Left colon (tissue), 2 donors: ENCODE measurements at places on chromosomes 7 and 10.
A peak's percentile ranks its signal among the peaks of the same experiment; 100 is the strongest.

- DNase-seq, result no peak
Measured at GRCh38 chr7:96100737-96101136, 221.2 kb downstream of the SLC25A13 start.

DNA sequence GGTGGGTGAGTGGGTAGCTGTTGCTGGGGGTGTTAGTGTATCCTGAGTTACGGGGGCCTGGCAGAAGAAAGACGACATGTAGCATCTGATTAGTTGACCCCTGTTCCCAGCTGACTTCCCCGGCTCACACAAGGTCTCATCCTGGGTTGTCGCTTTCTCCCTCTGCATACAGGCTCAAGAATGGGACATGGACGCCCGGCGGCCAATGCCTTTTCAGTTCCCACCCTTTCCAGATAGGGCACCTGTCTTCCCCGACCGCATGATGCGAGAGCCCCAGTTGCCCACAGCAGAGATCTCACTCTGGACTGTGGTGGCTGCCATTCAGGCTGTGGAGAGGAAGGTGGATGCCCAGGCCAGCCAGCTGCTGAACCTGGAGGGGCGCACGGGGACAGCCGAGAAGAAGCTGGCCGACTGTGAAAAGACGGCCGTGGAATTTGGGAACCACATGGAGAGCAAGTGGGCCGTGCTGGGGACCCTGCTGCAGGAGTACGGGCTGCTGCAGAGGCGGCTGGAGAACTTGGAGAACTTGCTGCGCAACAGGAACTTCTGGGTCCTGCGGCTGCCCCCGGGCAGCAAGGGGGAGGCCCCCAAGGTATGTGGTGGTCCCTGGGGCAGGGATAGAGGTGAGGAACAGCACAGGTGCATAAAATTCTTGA lies 2.9 kb downstream of the ZNF282 start:
- DNase-seq, result no peak

GRCh38 chr10:45420453-45421192 lies 46.6 kb downstream of the ALOX5 start:
- peak; percentile 86 for DNase-seq

GRCh38 chr10:792792-793100 lies 103.3 kb upstream of the DIP2C start:
- DNase-seq, result no peak

DNA sequence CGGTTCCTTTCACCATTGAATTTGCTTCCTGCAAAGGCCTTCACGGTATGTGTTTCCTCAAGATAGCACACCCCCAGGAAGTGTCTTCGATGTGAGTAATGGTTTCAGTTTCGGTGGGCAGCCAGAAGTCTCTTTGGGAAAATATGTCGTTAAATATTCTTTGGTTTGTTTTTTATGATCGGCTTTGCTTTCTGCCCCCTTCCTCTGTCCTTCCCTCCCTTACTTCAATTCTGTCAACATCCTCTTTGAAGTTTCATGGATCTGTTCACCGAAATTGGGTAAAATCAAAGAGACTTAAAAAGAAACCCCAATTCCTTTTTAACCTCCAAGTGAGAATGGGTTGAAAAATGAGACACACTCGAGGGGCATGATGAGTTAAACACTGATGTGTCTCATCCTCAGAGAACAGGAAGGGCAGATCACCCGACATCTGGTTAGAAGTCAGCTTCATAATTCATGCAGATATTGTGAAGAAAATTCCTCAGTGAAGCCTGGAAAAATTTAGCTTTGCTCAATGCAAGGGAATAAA lies 170.8 kb upstream of the HABP2 start:
- DNase-seq, result no peak

- no peak for DNase-seq
Measured at GRCh38 chr7:112233048-112233697, 26.7 kb downstream of the ZNF277 start.

GRCh38 chr10:65128277-65128676 lies 1607.1 kb downstream of the REEP3 start:
- DNase-seq, result no peak

GRCh38 chr10:30059209-30060107 lies at the start of gene JCAD:
Gene JCAD, minus strand, starts transcription at chr10:30059586. Its CDS starts 11,774 bp downstream, at chr10:30047812.
- DNase-seq, result peak; percentile 51

GRCh38 chr10:22268503-22268902 lies 47.7 kb upstream of the COMMD3 start:
- DNase-seq, result no peak

GRCh38 chr7:31116615-31117014 lies 64.5 kb downstream of the ADCYAP1R1 start:
- DNase-seq, result no peak

- DNase-seq, result no peak
Measured at GRCh38 chr10:34196058-34196433, 619.0 kb downstream of the PARD3 start.

- DNase-seq, result no peak
Measured at GRCh38 chr10:130263289-130263688, 127.1 kb downstream of the GLRX3 start.

GRCh38 chr7:73615886-73616285 lies 8.4 kb downstream of the MLXIPL start:
- DNase-seq, result no peak

GRCh38 chr10:63537536-63537935 lies 16.3 kb downstream of the REEP3 start:
- DNase-seq, result no peak

DNA sequence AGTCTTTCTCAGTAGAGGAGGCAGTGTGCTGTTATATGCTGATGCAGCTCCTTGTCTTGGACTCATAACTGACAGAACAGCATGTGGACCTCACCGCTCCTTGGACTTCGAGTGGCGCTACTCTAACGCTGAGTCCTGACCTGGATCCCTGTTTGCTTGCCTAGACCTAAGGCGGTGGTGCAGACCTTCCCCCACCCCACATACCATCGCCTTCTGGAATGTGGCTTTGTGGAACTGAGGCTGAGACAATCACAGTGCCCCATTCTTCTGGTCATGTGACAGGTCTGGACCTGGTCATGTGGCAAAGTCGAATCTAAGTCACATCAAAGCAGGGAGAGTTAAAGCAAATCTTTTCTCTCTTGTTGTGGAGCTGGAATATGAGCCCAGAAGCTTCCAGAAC lies 190.7 kb upstream of the MKI67 start:
- DNase-seq, result no peak

DNA sequence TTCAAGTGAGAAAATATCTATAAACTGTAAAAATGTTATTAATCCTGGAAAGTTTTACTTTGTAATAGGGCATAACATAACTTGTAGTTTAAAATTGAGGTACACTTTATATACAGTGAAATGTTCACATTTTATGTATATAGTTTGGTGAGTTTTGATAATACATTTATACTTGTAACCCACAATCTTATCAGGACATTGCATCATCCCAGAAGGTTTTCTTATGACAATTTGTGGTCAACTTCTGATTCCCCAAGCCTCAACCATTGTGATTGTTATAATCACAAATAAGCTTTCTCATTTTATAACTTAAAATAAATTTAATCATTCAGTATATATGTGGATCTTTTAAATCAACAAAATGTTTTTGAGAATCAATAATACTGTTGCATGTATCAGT lies 151.1 kb downstream of the TFPI2 start:
- no peak for DNase-seq

GRCh38 chr10:71220689-71221540 lies 8.5 kb downstream of the UNC5B start:
- DNase-seq, result no peak

DNA sequence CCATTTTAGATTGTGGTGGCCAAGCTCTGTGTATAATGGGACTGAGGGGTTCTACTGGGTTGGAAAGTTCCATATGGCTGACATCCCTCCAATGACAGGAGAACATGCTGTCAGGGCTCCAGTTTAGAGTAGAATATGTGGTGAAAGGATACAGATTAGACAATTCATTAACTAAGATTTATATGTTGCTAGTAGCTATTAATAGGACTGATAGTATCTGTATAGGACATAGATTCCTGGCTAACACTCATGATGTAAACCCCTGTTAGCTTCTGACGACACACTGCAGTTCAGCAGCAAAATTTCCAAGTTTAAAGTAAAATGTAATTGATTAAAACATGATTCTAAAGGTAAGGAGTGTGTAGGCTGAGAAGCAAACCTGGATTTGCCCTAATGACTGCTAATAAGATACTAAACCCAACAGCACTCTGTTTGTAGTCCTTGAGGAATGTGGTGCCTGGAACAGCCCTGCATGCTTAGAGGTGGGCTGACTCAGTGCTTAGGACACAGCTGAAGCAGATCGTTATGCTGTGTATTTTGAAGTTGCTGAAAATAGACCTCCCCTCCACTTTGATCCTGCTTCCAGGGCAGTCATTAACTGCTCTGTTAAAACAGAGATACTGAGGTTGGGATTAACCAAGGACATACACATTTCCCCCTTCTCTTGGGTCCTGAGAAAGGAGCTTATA lies 1129.6 kb downstream of the SORCS3 start:
- DNase-seq, result no peak

DNA sequence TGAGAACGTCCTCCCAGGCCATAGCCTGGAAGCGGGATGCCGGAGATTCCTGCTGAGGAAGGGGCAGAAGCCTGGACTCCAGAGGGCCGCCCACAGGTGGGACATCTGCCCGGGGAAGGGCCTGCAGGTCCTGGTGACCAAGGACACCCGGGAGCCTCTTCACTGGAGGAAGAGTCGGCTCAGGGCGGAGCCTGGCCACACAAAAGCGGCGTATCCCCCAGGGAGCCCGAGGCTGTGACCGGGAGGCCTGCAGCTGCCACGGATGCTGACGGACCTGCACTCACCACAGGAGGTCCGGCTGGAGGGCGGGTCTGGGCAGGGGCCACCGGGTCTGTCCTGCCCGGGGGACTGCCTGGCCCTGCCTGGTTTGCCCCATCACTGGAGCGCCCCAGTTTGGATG lies 15.5 kb upstream of the ADGRA1 start:
- DNase-seq, result no peak

- DNase-seq, result no peak
Measured at GRCh38 chr7:137354396-137354795, 10.9 kb upstream of the PTN start.

GRCh38 chr10:34650156-34650555 lies 164.9 kb downstream of the PARD3 start:
- no peak for DNase-seq

- no peak for DNase-seq
Measured at GRCh38 chr10:45614869-45615268, 57.7 kb downstream of the ZFAND4 start.

DNA sequence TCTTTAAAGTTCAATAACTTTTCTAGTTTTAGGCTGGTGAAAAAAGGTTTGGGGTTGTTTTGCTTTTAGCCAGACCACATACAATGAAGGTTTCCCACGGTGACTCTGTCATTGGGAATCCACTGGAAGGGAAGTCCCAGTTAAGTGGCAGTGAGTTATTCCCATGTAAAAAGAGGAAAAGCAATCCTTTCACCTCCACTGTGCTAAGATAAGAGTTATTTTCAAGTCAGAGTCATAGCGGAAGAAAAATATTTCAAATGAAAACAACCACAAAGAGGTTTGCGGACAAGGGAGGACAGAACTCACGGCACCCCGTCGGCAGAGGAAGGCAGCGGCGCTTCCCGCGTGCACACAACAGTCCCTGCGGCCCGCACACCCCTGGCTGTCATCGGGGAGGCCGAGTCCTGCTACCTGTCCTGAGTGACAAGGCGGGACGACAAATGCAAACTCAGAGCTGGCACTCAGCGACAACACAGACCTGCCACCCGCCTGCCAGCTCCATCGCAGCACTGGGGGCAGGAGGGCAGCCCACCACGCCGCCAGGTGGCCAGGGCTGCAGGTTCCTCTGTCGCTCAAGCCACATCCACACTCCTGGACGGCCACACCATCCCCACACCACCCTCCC lies 9.3 kb upstream of the PAPOLB start:
- DNase-seq, result no peak

GRCh38 chr10:5442990-5443370 lies 30.6 kb downstream of the NET1 start:
- DNase-seq, result no peak

GRCh38 chr7:125154930-125155329 lies 225.3 kb upstream of the POT1 start:
- DNase-seq, result no peak

DNA sequence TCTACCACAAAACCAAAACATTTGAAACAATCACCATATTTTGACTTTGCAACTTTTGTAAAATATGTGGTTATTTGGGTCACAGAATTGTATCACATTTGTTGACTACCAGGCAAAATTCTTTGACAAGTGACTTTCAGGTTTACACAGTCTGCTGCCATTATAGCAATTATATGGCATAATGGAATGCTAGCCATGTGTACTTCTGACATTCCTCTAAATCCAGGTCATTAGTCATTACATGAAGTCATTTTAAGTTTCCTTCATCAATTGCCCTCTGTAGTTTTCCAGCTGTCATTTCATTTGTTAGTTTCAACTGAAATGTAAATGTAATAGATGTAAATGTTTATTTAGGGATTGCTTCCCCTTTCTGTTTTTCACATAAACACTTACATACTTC lies 137.5 kb downstream of the IMMP2L start:
- no peak for DNase-seq

- no peak for DNase-seq
Measured at GRCh38 chr7:157709531-157710251, 372.9 kb downstream of the DNAJB6 start.

GRCh38 chr10:71780156-71780555 lies 6.8 kb upstream of the VSIR start:
- no peak for DNase-seq

GRCh38 chr7:51368334-51368733 lies 51.7 kb upstream of the COBL start:
- no peak for DNase-seq

- no peak for DNase-seq
Measured at GRCh38 chr10:29714096-29714874, 79.5 kb upstream of the SVIL start.

DNA sequence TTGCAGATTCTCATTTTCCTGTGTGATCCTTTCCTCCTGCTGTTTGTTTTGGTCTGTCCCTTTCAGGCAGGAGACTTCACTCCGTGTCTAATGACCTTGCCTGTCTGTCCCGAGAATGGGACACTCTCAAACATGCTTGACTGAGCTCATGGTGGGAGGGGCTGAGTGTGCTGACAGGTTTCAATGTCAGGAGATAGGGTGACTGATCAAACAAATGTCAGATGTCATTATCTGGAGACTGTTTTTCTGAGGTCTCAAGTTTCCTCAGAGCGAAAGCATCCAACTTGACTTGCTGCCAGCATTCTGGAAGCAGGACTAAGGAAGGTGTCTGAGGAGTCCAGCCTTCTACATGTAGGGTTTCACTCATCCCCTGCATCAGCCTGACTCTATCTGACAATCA lies 228.8 kb upstream of the KIAA1217 start:
- no peak for DNase-seq

GRCh38 chr10:75140246-75140645 lies 28.8 kb downstream of the SAMD8 start:
- DNase-seq, result no peak

GRCh38 chr7:20193873-20194272 lies 23.3 kb downstream of the MACC1 start:
- no peak for DNase-seq

DNA sequence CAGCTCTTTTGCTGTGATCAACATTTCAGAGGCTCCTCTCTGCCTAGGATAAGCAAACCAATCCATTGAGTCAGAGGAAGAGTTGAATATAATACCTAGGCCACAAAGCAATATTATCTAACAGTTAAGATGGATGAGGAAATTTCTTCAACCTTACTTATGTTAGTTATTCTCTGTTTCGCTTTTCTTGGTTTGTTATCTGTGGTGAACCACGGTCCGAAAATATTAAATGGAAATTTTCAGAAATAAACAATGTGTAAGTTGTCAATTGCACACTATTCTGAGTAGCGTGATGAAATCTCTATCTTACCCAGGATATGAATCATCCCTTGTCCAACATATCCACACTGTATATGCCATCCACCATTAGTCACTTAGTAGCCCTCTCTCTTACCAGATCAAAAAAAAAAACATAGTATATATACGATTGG lies 1.5 kb upstream of the HTR7 start:
- no peak for DNase-seq
